ENCODE measurements at places on chromosomes 13 and 19.

DNA sequence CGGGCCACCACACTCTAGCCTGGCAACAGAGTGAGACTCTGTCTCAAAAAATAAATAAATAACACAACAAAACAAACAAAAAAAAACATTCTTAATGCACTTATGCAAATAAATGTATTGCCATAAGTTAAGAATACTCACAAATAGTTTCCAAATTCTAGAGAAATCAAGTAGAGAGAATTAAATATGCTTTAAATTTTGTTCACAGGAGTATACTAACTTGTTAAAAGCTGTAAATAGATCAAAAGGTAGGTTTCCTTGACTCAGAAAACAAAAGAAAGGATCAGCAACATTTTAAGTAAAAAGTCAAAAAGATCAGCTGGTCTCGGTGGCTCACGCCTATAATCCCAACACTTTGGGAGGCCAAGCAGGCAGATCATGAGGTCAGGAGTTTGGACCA is 50.5 kb upstream of the ZNF429 start:
- no peak for DNase-seq

DNA sequence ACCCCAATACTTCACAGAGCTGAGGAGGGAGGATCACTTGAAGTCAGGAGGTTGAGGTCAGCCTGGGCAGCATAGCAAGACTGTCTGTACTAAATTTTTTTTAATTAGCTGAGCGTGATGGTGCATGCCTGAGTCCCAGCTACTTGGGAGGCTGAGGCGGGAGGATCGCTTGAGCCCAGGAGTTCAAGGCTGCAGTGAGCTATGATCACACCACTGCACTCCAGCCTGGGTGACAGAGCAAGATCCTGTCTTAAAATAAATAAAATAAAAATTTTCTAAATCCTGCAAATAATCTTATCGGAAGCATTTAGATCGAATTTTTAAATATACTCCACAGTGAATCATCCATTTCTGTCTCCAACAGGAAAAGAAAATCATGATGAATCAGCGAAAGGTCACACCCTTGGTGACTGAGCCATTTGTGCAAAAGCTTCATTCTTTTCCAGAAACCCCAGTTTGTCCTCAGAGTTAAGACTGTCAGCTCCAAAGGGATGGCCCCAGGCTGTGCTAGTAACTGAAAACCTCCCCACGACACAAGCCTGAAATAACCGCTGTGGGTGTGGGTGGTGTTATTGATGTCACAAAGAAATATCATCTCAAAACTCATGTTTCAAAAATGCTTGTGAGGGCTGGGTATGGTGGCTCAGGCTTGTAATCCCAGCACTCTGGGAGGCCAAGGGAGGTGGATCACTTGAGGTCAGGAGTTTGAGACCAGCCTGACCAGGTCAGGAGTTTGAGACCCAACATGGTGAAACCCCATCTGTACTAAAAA is 167.6 kb downstream of the PTPRS start:
- DNase-seq, result no peak

DNA sequence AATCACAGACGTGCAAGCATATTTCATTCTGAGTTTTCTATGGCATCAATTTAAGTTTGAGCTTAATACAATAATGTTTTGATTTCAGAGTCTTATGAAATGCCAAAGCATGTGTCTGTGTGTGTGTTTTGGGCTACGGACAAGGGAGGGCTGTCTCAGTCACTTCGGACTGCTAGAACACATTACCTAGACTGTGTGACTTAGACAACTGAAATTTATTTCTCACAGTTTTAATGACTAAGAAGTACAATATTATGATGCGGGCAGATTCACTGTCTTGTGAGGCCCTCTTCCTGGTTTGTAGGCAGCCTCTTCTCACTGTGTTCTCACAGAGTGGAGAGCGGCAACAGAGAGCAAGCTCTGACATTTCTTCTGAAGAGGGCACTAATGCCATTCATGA is 1202.0 kb downstream of the EFNB2 start:
- no peak for DNase-seq

DNA sequence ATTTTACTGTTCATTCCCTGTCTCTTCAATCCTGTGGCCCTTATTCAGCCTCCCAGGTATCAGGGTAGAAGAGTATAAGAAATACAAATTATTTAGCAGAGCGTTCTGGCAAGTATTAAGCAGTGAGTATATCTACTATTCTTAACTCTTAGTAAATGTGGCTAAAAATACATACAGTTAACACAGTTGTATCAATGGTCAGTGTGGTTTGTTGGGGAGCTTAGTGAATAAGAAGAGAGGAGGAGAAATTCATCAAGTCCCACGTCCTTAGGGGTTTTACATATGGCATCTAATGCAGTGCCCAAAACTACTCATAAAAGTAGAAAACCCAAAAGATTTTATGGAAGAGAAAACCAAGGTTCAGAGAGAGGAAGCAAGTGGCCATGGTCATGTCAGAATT is 691.0 kb upstream of the SGCG start:
- DNase-seq, result no peak

- no peak for DNase-seq
Measured at GRCh38 chr19:32936065-32936464, 35.7 kb downstream of the CEP89 start.

DNA sequence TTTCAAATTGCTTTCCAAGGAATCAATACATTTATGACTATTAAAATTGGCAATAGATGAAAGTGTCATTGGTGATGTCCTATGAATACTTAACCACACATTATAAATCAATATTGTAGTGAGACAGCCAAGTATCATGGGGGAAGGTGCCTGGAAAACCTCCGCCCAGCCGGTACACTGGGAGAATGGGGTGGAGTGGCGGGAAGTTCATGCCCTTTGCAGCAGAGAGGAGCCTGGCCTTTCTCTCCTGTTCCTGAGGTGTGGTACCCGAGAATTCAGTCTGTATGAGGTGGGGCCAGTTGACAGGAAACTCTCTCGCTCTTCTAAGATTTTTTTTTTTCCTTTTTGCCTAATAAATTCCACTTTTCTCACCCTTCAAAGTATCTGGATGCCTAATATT is 25.4 kb upstream of the ABCC4 start:
- no peak for DNase-seq
